CD4-positive, alpha-beta T cell treated with Interleukin-6 at 100 ng/mL for 8 hours (primary cell): ENCODE measurements at places on chromosomes 12 and 14.

DNA sequence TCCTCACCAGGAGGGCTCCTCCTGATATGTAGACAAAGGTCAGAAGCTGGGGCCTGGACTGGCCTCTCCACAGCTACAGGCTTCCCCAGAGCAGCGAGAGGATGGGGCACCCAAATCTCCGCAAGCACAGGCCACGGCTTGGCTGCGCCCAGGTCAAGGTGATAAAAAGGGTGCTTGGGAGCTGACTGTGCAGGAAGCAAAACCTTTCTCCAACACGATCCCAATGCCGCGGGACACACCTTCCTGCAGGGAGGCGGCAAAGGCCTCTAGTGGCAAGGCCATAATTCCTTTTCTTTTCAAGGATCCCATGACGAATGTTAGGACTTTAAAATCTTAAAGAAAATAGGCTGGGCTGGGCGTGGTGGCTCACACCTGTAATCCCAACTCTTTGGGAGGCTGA, 13.6 kb downstream of the ITPK1 start:
- DNase-seq = no peak

DNA sequence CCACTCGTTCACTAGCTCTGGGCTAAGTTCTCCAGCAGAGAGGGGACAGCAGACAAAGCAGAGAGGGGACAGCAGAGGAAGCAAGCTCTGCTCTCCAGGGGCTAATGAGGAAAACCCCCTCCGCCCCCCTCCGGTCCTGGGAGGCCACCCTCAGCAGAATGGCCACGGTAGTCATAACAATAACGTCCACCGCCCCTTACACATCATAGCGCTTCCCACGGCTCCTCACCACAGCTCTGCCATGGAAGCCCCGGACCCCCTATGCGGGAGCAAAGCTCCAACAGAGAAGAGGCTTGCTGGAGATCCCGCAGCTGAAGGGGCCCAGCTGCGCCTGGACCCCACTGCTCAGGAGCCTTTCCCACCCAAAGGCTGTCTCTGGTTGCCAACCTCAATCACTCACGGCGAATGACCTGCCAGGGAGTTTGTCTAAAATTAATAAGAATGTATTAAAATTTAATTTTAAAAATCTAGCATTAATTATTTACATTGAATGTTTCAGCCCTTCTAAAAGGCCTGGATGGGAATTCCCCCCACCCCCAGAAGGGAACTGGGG, 17.4 kb downstream of the BEGAIN start:
- DNase-seq = no peak

GRCh38 chr14:44657696-44658388, 150.8 kb upstream of the FSCB start:
- no peak for DNase-seq

- no peak for DNase-seq
These were observed 8.0 kb upstream of the TMEM119 start for GRCh38 chr12:108605690-108606406.
